CD4-positive, alpha-beta T cell treated with Interferon alpha-2 for 1 hour (primary cell): ENCODE measurements at places on chromosomes 1 and 21.

- DNase-seq, result no peak
Measured at GRCh38 chr1:232487236-232487635, 142.7 kb downstream of the SIPA1L2 start.

GRCh38 chr1:37553598-37553926 lies 531 bp downstream of the SNIP1 start:
- DNase-seq, result no peak

- no peak for DNase-seq
Measured at GRCh38 chr21:46674430-46675007, 39.0 kb downstream of the PRMT2 start.

GRCh38 chr1:228083871-228084278 lies 1.4 kb downstream of the ARF1 start:
- DNase-seq, result no peak

GRCh38 chr1:64983110-64983509 lies 16.8 kb upstream of the JAK1 start:
- DNase-seq, result no peak

DNA sequence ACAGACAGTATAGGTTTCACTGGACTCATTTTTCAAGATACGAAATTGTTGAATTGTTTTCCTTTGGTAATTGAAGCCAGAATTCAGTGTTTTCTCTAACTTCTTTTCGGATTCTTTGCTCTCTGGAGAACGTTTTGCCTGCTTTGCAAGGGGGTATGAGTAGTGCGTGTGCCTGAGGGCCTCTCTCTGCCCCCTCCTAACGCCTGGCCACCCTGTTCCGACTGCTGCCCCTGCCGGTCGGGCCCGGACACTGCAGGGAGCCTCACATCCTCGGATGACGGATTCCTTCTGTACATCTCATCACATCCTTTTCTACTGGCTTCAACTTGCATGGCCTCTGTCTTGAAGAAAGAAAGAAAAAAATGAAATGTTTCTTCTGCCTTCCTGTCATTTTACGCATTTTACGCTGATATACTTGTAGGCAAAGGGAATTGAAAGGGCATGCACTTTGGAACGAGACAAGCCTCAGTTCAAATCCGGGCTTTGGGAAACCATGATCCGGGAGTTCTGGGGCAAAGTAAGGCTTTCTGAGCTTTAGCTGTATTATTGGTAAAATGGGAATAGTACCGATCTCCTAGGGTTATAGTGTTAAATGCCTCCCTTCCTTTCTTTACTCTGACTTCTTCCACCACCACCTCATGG lies 65.1 kb downstream of the DISC1 start:
- no peak for DNase-seq

GRCh38 chr1:111988743-111989453 lies 570 bp downstream of the KCND3 start:
- DNase-seq, result no peak

GRCh38 chr21:34775793-34776192 lies 107.0 kb downstream of the CLIC6 start:
- no peak for DNase-seq

GRCh38 chr1:241323514-241324195 lies 33.4 kb downstream of the RGS7 start:
- no peak for DNase-seq

- no peak for DNase-seq
Measured at GRCh38 chr1:208393826-208394225, 149.6 kb upstream of the PLXNA2 start.

DNA sequence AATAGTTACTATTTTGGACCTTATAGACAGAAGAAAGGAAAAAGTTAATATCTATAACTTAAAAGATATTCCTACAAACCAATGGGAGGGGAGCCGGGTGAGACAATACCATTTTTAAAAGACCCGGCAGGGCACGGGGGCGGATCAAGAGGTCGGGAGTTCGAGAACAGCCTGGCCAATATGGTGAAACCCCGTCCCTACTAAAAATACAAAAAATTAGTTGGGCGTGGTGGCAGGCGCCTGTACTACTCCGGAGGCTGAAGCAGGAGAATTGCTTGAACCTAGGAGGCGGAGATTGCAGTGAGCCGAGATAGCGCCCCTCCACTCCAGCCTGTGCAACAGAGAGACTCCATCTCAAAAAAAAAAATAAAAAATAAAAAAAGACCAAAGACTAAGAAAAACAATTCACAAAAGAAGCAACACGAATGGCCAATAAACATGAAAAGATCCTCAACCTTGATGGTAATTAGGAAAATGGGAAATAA lies 1.2 kb upstream of the PSMB2 start:
- DNase-seq, result peak; percentile 27

- DNase-seq, result no peak
Measured at GRCh38 chr1:12320486-12320885, 90.7 kb downstream of the VPS13D start.

DNA sequence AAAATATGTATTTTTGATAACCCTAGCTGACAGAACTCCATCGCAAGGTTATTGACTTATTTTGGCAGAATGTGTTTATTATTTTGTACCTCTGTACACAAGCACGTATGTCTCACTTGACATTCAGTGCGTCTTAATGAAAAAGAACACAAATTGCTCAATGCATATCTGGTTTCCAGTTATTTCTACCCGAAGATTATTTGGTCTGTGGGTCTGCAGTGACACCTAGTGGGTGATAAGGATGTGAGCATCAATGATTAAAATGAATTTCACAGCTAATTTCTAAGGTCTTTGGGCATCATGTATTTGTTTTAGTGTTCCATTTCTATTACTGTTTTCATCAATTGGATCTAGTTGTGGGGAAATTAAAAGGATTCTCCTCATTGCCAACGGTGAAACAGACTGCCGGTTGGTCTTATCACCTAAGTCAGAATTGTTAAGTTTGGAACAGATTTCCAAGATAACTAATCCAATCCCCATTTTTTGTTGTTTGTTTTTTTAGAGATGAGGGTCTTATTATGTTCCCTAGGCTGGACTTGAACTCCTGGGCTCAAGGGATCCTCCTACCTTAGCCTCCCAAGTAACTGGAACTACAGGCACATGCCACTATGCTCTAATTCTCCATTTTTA lies 13.9 kb downstream of the DDX20 start:
- peak; percentile 62 for DNase-seq

DNA sequence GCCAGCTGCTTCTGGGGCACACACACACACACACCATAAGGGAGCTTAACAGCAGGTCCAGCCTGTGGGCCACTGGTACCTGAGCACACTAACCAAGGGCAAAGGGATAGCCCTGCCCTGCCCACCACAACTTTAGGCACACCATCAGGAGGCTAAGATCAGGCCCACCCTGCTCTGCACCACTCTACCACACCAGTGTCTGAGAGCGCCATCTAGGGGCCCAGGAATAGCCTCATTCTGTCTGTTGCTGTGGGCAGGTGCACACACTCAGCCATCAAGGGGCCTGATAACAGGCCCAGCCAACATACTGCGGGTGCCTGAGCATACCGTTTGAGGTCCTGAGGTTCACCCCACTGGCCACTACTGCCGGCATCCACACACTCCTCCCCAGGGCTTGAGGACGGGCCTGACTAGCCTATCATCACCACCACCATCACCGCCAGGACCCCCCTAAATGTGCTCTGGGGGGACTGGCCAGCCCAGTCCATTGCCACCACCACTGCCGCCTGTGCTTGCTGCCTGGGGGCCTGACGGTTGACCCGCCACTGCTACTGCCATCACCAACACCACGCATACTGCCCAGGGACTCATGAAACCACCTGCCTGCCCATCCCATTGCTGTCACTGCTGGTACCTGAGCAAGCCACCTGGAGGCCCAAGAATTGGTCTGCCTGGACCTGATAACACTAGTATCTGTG lies 31.3 kb downstream of the NSL1 start:
- DNase-seq, result peak; percentile 52

- no peak for DNase-seq
Measured at GRCh38 chr1:169289016-169289415, 78.6 kb downstream of the NME7 start.

DNA sequence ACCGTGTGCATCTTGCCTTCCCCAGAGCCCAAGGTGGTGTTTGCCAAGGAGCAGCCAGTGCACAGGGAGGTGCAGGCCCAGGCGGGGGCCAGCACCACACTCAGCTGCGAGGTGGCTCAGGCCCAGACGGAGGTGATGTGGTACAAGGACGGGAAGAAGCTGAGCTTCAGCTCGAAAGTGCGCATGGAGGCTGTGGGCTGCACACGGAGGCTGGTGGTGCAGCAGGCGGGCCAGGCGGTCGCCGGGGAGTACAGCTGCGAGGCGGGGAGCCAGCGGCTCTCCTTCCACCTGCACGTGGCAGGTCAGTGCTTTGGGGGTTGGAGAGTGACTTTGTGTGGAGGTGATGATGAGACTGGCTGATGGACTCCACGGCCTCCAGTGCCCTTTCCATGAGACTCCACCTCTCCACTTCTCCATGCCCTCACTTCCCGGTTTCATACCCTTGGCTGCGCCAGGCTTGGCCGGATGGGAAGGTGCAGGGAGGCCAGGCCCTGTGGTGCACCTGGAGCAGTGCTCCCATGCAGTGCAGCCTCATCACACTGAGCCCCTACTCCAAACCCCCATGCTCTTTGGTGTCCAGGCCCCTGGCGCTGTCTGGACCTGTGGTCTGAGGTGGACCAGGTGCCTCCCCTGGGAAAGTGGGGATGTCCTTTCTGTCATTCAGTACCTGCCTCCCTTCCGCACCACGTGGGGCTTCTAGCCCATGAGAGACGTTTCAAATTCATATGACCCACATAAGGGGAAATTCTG lies 49.0 kb downstream of the OBSCN start:
- DNase-seq, result no peak

- no peak for DNase-seq
Measured at GRCh38 chr21:35690436-35690835, 369.9 kb downstream of the SETD4 start.

- DNase-seq, result no peak
Measured at GRCh38 chr1:87167848-87168525, 160.7 kb upstream of the LMO4 start.
